HepG2 (cell line): ENCODE measurements at places on chromosomes 7 and 10. TPM values are rescaled to one million over a fixed set of nuclear protein-coding genes. Genes with fewer than 3 reads are reported as not detected.

GRCh38 chr10:6537770-6538169 lies 42.3 kb downstream of the PRKCQ start:
- no peak for DNase-seq
- no peaks in the 10 kb centered on the region for H3K4me1 ChIP-seq

- no peak overlapping the region for H3K27ac ChIP-seq
- H3K4me3 ChIP-seq: no peak overlapping the region
- DNase-seq: no peak
These were observed 50.2 kb upstream of the CDK1 start for GRCh38 chr10:60728056-60728455.

GRCh38 chr7:26197153-26198115 lies 3.1 kb downstream of the HNRNPA2B1 start:
- H3K4me1 ChIP-seq: peaks cover 52% of the 10 kb centered on the region
- peak overlapping the region; percentile 99 for H3K4me3 ChIP-seq
- no peaks in the 10 kb centered on the region for H3K27me3 ChIP-seq
- DNase-seq: no peak
- peaks cover 20% of the 10 kb centered on the region for H3K36me3 ChIP-seq

DNA sequence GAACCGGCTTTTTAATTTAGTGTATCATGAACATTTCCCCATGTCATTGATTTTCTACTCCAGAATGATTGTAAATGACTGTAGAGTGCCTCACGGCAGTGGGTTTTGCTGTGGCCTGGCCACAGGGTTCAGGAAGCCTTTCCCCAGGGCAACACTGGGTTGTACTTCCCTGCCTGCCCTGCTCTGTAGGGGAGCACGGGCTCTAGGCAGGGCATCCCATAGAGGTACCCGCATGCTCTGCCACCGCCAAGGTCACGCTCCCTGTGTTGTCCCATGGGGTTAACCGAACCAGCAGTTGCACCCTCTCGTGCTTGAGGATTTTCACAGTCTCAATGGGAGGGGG lies 63.8 kb downstream of the BPGM start:
- peaks cover 9% of the 10 kb centered on the region; the same call in 1 of the 3 replicates for H3K27me3 ChIP-seq
- no peak overlapping the region for H3K4me3 ChIP-seq
- no peak for DNase-seq
- peaks cover 8% of the 10 kb centered on the region for H3K4me1 ChIP-seq
- H3K36me3 ChIP-seq: no peaks in the 10 kb centered on the region

DNA sequence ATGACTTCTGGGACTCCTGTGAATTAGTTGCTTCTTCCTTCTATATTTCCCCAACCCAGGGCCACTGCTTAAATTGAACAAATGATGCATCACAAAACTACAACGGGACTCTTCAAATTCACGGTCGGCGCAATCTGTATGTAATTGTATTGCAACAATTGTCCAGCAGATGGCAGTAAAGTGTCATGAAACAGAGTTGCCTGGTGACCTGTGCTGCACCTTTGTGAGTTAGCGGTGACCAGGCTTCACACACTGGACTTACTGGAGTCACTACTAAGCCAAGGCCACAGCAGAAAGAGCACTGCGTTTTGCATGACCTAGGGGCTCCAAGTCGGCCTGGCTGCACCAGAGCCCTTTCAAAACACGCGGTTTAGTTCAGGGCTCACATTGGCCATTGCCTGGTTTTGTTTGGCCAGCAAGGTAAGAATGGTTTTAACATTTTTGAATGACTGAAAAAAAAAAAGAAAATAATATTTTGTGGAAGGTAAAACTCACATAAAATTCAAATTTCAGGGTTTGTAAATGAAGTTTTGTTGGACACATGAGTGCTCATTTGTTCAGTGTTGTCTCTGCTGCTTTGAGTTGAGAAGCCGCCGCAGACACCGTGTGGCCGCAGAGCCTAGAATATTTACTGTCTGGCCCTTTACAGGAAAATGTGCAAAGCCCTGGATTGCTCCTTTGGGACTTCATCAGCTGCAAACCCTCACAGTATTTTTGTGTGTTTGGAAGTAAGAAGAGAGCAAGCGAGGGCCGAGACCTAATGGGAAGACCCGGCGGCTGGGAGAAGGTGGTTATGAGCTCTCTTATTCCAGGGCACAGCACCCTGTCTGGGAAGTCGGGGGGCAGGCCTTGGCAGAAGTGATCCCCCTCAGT lies 23.2 kb upstream of the ZNF32 start:
- H3K4me1 ChIP-seq: no peaks in the 10 kb centered on the region
- DNase-seq: peak; percentile 69
- no peak overlapping the region for H3K4me3 ChIP-seq

GRCh38 chr10:82221601-82222149 lies 346.7 kb downstream of the NRG3 start:
- no peaks in the 10 kb centered on the region for H3K4me1 ChIP-seq
- H3K36me3 ChIP-seq: no peaks in the 10 kb centered on the region
- no peak for DNase-seq
- H3K27me3 ChIP-seq: no peaks in the 10 kb centered on the region

DNA sequence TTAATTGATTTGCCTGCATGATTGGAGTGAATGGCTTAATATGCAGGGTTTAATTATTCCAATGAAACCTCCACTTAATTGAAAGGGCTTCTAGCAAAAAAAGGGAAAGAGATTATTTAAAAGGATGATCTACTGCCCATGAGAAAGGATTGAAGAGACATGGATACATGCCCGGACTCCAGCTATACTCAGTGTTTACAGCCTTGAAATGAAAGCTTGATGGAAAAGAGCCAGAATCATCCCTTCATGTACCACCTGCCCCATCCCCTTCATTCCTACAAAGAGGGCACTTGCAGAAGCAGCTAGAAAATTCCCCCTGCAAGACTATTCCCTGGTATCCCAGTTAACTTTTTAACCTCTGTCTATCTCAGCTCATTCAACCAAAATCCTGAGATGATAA lies 78.4 kb downstream of the CARD11 start:
- H3K27me3 ChIP-seq: 0 out of 2 replicates have a peak, but pooled peaks cover 1% of the 10 kb centered on the region
- no peaks in the 10 kb centered on the region for H3K36me3 ChIP-seq
- DNase-seq: no peak

GRCh38 chr10:48279081-48279751 lies 4.7 kb upstream of the FRMPD2 start:
- no peak overlapping the region for H3K4me3 ChIP-seq
- no peak overlapping the region for H3K27ac ChIP-seq
- H3K27me3 ChIP-seq: 0 out of 3 replicates have a peak, but pooled peaks cover 2% of the 10 kb centered on the region
- H3K36me3 ChIP-seq: no peaks in the 10 kb centered on the region
- DNase-seq: no peak

DNA sequence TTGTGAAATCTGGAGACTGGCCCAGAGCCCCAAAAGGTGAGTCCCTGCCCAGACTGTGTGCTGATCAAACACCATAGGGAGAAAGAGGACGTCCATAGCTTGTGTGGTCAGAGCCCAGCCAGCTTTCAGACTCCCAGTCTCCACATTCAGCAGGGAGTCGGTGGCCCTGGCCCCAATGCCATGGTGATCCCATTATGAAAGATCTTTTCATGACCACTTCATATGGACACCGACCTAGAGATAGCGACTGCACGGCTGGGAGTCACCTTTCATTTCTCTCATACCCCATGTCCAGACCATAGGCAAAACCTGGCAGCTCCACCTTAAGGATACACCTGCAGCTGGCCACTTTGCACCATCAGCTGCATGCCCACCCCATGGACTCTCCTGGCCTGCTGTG lies 126.4 kb downstream of the ARHGAP22 start:
- H3K27ac ChIP-seq: no peak overlapping the region
- H3K27me3 ChIP-seq: no peaks in the 10 kb centered on the region
- no peak overlapping the region for H3K4me3 ChIP-seq
- no peak for DNase-seq

GRCh38 chr10:120478386-120478785 lies 21.4 kb downstream of the PLPP4 start:
- no peak overlapping the region for H3K27ac ChIP-seq
- H3K27me3 ChIP-seq: no peaks in the 10 kb centered on the region; the same call in 1 of the 2 replicates
- no peak for DNase-seq
- H3K36me3 ChIP-seq: no peaks in the 10 kb centered on the region
- H3K4me3 ChIP-seq: no peak overlapping the region

GRCh38 chr10:97542169-97543024 lies 30.2 kb upstream of the ANKRD2 start:
- H3K36me3 ChIP-seq: no peaks in the 10 kb centered on the region
- peak; percentile 28 for DNase-seq
- H3K27me3 ChIP-seq: no peaks in the 10 kb centered on the region
- peaks cover 17% of the 10 kb centered on the region for H3K4me1 ChIP-seq
- no peak overlapping the region for H3K27ac ChIP-seq

DNA sequence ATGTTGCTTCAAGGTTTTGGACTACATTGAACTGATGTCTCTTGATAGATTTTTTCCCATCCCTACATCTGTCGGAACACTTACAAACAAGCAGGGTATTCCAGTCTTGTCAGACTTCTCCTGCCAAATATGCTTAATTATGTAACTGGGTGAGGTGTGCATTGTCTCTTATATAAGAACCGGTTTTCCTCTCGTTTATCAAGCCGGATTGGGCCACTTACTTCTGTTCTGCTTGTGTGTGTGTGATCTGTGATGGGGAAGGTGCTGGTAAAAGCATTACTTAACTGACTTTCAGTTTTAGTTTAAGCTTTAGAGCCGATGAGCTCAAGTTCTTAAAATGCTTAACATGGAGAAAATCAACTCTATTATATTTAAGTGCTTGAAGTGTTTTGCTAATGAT lies 57.9 kb downstream of the OTUD1 start:
- H3K4me3 ChIP-seq: no peak overlapping the region
- no peaks in the 10 kb centered on the region for H3K27me3 ChIP-seq
- H3K27ac ChIP-seq: no peak overlapping the region
- no peaks in the 10 kb centered on the region for H3K36me3 ChIP-seq
- DNase-seq: no peak

DNA sequence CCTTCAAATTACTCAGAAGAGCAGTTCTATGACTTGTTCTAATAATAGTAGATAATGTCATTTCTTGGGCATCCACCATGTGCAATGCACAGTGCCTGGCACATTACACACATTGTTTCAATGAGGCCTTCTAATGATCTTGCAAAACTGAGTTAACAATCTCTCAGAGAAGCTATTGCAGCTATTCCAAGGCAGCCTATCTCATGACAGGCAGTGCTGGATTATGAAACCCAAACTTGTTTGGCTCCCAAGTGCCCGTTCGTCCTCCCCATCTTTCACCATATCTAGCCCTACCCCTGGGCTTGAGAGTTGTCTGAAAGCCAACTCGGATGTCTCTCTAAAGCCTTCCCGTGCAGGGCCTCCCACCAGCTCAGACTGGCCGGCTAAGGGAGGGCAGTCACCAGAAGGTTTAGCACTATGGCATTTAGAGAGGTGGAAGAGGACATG lies 405.1 kb downstream of the PLXNA4 start:
- H3K27me3 ChIP-seq: peaks cover 38% of the 10 kb centered on the region; the same call in 2 of the 3 replicates
- DNase-seq: no peak
- no peaks in the 10 kb centered on the region for H3K4me1 ChIP-seq
- H3K4me3 ChIP-seq: no peak overlapping the region

DNA sequence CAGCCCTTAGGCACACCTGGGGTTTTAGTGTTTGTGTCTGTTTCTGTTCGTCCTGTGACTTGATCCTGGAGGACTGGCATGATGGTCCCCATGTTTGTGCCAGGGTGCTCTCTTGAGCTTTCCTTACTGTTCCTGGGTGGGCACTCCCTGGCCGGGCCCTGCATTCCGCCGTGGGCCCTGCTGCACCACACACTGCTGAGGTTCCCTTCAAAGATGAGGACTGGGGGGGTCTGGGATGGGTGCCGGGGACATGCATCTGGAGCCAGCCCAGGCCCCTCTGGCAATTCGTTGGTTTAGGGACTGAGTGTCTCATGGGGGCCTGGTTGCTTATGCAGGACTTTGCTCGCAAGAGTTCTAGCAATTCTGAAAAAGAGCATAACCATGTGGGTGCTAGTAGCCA lies 4.7 kb downstream of the AGAP3 start:
- peaks cover 41% of the 10 kb centered on the region for H3K4me1 ChIP-seq
- H3K36me3 ChIP-seq: peaks cover 35% of the 10 kb centered on the region; the same call in 2 of the 3 replicates
- H3K4me3 ChIP-seq: no peak overlapping the region
- H3K27ac ChIP-seq: no peak overlapping the region
- H3K27me3 ChIP-seq: no peaks in the 10 kb centered on the region
- DNase-seq: no peak

Gene VSTM2A
- not detected in 2 replicates for total RNA-seq

Gene KIAA1217
- 9.8 and 10.9 TPM in 2 replicates for total RNA-seq

Gene ELFN1
- 0.13 and 0.18 TPM in 2 replicates for total RNA-seq

Gene BMPER
- total RNA-seq: not detected in 2 replicates

Gene GIMAP2
- total RNA-seq: 1.4 and 2.2 TPM in 2 replicates

Gene FBXL13
- total RNA-seq: 0.22 and 0.77 TPM in 2 replicates
